ENCODE measurements at places on chromosomes 6 and 20.

- peak; percentile 59 for DNase-seq
Measured at GRCh38 chr6:82862543-82862942, 203.1 kb downstream of the UBE3D start.

GRCh38 chr6:62150048-62150663 lies 135.9 kb downstream of the KHDRBS2 start:
- peak; percentile 25 for DNase-seq

DNA sequence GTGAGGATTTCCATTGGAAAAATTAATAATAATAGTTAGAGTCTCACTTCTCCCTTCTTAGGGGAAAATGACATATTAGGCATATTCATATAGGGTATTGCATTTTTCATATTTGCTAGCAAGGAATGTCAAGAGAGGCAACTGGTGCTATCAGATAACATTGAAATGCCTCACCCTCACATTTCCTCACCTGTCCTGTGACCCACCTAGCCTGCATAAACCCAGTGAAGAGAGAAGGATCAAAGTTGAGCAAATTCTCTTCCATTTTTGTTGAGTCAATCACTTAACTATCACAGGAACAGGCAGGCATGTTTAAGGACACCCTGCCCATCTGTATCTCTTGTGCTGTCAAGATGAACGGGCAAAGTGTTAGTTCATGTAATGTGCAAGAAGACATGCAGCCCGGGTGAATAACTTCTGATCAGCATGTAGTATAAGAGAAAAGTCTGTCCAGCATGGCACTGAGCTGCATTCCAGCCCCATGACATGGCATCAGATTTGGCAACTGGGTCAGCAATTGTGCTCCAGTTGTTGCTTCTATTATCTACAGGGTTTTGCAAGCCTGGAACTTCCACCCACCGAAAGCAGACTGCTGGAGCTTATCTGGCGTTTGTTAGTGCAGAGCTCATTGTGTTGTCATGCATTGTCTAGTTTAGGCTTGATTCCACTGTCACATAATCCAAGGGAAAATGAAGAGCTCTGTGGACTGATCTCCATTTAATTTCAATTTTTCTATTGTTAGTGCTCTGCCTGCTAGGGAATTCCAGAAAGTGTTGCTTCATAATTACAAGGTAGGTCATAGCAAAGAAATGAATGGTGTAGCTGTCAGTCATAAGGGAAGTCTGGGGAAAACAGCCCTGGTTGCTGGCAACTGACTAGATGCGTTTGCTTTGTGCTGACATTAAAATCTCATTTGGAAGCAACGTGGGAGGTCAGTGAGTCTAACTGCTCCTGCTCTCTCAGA lies 138.4 kb upstream of the TNFAIP3 start:
- peak; percentile 69 for DNase-seq

- DNase-seq = no peak
Measured at GRCh38 chr6:145233955-145234354, 501.4 kb downstream of the EPM2A start.

DNA sequence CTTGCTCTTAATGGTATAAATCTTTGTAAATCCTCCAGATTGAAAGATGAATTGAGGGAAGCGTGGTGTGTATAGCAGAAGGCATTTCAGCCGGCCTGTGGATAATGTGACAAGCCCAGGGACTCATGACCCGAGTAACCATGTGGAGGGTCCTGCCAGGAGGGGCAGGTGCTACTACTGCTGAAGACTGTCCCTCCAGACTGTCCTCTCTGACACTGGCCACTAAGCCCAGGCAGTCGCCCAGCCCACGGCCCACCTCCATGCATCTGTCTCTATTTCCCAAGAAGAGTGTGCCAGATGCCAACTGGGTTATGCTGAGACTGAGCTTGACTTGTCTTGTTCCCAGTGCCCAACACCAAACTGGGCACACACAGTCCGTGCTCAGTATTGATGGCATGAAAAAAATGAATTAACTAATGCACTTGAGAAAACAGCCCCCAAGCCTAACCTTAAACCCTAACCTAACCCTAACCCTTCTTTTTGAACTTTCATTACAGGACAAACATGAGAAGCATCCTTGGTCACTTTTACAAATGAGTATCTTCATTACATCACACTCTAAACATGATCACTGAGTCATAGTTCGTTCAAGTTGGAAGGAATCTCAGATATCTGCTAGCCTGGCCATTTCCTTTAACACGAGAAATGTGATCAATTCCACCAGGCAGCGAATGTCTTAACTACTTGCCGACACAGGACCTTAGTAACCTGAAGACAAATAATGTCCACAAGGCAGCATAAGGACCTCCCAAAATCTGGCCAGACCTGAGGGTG lies 182.2 kb upstream of the RREB1 start:
- no peak for DNase-seq

DNA sequence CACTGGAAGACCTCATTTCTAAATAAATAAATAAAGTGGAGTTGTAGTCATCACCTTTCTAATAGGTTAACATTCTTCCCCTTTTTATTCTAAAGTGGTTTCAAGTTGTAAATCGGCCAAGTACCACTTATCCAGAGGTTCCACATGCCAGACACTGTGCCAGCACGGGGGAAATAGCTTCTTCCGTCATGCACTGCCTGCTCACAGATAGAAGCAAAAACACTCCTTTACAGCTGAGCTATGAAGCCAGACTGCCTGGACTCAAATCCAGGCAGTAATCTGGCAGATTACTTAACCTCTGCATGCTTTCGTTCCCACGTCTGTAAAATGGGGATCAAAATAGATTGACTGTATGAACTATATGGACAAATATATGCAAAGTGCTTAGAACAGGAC lies 17.2 kb upstream of the SCML4 start:
- no peak for DNase-seq
